ENCODE measurements at places on chromosomes 4 and X. TPM values are rescaled to one million over a fixed set of nuclear protein-coding genes. Genes with fewer than 3 reads are reported as not detected.
A peak's percentile ranks its signal among the peaks of the same experiment; 100 is the strongest.

Gene ARL9
- total RNA-seq, result 0.27 TPM

Gene SPINK2
- 1.4 TPM for total RNA-seq

Gene HTN1
- total RNA-seq, result not detected

Gene CENPVL1
- total RNA-seq, result not detected

Gene TRMT10A
- total RNA-seq, result 9.2 TPM

Gene FREM3
- not detected for total RNA-seq

Gene SSX4B
- not detected for total RNA-seq

- no peak for DNase-seq
Observed at GRCh38 chr4:111961809-111962208, 183.4 kb upstream of the FAM241A start.

DNA sequence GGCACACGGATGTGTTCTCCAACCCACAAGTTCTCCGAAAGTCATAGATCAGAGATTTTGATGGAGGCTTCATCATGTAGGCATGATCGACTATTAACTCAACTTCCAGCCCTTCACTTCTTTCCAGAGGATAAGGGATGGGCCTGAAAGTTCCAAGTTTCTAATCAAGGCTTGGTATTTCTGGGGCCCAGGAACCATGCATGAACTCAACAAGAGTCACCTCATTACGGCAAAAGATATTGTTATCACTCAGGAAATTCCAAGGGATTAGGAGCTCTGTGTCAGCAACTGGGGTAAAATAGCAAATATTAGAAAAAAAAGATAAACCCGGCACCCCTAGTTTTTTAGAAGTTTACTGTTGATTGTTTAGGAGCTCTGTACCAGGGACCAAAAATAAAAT is 240.1 kb upstream of the PPP1R2C start:
- no peak for DNase-seq

- no peak for DNase-seq
Observed at GRCh38 chr4:168220893-168221292, 97.7 kb downstream of the DDX60 start.

GRCh38 chrX:38342853-38343778 is 9.3 kb upstream of the OTC start:
- no peak for DNase-seq

GRCh38 chr4:26139310-26139924 is 181.4 kb upstream of the RBPJ start:
- no peak for DNase-seq

- DNase-seq, result peak; percentile 65
Observed at GRCh38 chr4:25842229-25842845, 20.5 kb downstream of the SEL1L3 start.

GRCh38 chr4:44725726-44726037 is 674 bp downstream of the GNPDA2 start:
- no peak for DNase-seq

DNA sequence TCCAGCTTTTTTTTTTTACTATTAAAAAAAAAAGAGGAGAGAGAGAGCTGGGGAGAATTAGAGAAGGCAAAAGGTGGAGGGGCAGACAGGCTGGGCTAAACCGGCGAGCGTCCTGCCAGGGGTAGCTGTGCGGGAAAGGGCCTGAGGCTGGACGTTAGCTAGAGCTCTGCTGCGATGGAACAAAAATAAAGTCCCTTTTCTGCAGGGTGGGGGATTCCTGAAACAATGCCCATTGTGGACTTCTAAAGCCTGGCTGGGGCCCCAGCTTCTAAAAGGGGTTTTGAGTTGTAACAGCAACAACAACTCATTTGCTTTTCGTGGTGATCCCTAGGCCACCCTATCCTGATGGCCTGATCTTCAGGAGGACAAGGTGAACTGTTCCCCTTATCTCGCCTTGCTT is 311.7 kb downstream of the FBXW7 start:
- DNase-seq, result no peak

DNA sequence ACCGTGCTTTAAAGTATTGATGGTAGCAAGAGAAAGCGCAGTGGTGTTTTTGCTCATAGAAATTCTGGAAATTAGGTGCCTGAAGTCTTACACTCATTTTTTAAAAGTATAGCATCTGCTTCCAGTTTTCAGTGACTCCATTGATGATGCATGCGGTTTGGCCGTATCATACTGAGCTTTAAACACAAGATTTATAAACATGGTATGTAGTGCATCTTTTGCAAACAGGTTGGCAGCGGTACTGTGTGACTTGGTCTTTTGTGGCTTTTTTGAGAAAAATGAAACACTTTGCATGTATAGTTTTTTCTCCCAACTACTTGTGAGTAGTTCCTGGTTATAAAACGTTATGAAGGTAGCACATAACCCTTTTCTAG is 2.0 kb downstream of the DDX3X start:
- DNase-seq, result peak; percentile 51

DNA sequence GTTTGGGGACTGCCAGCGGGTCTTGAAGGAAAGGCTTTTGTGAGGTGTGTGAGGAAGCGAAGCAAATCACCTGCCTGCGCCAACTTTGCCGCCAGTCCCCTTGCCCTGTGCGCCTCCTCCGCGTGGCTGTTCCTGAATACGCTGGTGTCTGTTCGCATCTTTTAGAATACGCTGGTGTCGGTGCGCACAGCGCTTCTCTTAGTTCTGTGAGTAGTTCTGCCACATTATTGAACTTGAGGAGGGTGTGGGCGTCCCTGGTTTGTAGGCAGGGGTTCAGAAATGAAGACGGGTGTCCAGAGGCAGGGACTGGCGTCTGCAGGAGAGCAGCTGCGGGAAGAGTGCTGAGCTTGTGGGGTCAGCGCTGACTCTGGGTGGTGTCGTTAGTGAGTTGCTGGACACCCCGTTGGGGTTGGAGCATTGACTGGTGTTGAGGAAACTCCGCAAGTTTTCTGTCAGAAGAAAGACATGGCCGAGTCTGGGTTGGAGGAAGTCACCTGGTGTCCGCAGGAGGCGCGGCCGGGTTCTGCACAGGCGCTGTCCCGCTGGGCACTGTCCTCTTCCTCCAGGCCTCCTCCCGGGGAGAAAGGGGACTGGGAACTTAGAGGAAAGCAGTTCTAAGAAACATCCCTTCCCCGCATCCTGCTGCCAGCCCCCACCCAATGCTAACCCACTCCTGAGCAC is 930 bp downstream of the ZNF718 start:
- DNase-seq, result peak; percentile 53

DNA sequence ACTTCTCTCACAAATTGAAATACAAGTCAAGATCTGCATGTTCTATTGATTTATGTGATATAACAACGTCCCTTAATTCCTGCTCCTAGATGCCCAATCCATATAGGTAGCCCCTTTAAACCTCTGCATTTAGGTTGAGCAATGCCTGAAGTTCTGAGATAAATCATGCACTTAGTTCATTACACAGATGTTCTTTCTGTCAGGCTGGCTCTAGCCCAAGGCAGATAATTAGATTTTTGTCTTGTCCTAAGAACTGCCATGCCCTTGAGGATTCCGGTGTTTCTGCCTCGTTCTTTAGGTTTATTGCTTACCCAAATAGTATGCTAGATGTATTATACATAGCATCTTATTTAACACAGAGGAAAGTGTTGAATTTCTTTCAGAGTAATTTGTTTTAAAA is 143.1 kb downstream of the TRAM1L1 start:
- no peak for DNase-seq

DNA sequence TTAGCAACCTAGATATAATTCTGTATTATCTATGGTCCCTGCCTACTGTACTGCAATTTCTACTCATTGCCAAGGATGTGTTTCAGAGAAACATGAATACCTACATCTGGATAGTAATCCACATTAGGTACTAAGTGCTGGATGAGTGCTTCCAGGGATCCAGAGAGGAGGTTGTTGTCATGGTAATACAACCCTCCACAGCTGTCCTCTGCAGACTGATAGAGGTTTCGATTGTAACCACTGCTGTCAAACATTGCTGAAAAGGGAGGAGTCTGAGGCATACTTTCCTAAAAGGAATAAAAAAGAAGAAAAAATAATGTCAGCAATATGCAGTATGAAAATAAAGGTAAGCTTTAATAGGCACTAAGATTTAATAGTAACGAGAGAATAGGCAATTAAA is 12.5 kb downstream of the RASGEF1B start:
- DNase-seq, result no peak

DNA sequence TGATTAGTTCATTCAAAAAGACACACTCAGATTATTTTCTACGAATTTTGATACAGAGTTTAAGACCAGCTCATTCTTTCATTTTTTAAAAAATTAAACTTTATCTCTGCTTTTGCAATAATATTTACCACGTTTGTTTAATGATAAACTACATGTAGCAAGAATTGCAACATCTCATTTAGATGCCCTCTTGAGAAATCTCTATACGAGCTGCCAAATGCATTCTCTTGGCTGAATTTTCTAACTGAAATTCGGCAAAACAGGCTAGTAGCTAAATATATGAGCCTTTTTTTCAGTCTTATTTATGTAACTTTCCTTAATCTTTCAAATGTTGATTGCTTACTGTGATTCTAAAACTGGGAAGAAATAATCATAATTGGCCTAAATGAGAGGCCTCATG is 2.1 kb upstream of the GC start:
- DNase-seq, result no peak

DNA sequence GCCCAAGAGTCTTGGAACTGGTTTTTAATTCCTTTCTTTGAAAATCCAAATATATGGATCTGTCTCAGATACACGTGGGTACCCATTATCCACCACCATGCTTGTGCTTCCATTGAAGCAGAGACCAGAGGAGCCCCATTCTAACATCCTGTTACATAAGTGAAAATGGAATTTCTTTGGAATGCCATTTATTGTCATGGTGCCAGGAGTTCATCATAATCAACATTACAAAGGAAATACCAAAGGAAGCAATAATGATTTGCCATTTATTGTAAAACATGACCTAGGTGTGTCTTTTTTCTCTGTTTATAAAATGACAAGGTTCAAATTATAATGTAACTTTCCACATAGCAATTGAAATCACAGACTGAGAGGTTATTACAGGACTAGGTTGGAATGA is 61.7 kb downstream of the PALLD start:
- DNase-seq, result no peak

DNA sequence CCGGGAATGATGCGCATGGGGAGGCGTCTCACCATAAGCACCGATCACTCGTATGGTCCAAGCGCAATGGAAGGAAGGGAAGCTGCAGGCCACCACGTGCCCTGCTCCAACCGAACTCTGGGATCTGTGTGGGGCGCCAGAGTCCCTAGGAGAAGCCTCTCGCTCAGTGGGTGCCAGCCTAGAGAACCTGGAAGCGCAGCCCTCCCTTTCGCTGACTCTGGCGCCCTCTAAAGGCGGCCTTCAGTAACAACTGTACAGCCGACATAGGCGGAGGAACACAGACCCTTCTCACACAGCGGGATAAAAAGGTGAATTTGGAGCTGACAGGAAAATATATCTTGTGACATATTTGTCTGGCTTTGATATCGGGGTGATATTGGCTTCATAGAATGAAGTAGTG is 76.0 kb downstream of the INTS6L start:
- DNase-seq, result peak; percentile 58

DNA sequence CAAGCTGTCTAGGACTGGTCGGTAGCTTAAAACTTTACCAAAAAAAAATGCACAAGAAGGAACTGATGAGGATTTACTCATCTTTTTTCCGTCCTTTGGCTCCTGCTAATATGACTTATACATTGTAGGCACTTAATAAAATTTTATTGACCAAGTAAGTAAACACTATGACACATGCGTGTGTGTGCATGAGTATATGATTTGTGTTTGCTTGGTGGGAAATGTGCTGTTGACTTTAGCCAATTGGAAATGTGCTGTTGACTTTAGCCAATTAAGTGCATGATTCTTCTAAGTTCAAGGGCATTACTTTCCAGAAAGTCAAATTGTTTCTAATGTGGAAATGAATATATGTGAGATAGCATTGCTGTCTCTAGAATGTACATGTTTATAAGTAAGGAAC is 78.3 kb downstream of the FIP1L1 start:
- DNase-seq, result no peak
